Activated CD4-positive, alpha-beta memory T cell treated with anti-CD3 and anti-CD28 coated beads, Interleukin-2, amount 10 ng/mL, durations not matched to agents 7 days and 5 days (primary cell): ENCODE measurements at places on chromosomes 6 and 20. TPM values are rescaled to one million over a fixed set of nuclear protein-coding genes. Genes with fewer than 3 reads are reported as not detected.

RHAG gene
- not detected for total RNA-seq

MICB gene
- total RNA-seq = 60.8 TPM

DNA sequence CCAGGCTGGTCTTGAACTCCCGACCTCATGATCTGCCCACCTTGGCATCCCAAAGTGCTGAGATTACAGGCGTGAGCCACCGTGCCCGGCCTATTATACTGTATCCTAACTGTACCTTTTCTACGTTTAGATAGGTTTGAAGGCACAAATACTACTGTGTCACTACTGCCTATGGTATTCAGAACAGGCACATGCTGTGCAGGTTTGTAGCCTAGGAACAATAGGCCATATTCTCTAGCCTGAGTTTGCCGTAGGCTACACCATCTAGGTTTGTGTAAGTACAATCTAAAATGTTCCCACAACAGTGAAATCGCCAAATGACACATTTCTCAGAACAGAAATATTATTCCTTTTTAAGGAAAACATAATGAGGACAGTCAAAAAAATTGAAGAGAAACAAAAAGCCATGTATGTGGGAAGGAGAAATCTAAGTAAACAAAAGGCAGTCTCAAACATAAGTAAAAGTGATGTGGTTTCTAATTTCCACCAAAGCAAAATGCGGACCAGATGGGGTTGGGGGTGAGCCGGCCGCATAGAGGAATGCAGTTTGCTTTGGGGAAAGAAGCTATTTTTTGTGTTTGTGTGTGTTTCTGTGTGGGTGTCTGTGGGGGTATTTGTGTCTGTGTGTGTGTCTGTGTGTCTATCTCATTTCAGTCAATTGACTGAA, 192.6 kb upstream of the SALL4 start:
- no peak for DNase-seq

DNA sequence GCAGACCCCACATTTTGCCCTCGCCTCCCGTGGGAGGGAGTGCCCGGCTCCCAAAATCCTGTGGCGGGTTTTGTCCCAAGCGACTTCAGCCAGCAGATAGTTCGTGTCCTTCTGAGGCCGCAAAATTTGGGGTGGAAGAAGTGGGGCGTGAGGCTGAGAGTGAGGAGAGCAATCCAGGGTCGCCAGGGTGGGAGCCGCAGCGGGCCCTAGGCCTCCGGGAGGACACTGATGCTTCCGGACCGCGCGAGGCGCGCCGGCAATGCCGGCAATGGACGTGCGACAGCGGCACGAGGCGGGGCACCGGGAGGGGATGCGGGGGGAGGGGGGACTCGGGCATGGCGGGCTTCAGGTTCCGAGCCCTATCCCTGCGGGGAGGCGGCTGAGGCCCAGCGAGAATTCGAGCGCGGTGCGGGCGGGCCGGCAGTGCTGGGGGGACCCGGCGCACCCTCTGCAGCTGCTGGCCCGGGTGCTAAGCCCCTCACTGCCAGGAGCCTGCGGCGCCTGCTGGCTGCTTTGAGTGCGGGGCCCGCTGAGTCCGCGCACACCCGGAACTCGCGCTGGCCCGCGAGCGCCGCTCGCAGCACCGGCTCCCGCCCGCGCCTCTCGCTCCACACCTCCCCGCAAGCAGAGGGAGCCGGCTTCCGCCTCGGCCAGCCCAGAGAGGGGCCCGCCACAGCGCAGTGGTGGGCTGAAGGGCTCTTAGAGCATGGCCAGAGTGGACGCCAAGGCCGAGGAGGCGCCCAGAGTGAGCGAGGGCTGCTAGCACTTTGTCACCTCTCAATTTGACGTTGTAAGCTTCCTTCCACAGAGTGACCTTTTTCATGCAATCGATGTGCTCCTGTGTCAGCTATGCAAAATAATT, 143.8 kb downstream of the LPA start:
- peak; percentile 58 for DNase-seq

- DNase-seq = no peak
Observed at GRCh38 chr6:108002365-108003221, 44.6 kb upstream of the SEC63 start.
